ENCODE measurements at places on chromosomes 11 and 22.
A peak's percentile ranks its signal among the peaks of the same experiment; 100 is the strongest.

DNA sequence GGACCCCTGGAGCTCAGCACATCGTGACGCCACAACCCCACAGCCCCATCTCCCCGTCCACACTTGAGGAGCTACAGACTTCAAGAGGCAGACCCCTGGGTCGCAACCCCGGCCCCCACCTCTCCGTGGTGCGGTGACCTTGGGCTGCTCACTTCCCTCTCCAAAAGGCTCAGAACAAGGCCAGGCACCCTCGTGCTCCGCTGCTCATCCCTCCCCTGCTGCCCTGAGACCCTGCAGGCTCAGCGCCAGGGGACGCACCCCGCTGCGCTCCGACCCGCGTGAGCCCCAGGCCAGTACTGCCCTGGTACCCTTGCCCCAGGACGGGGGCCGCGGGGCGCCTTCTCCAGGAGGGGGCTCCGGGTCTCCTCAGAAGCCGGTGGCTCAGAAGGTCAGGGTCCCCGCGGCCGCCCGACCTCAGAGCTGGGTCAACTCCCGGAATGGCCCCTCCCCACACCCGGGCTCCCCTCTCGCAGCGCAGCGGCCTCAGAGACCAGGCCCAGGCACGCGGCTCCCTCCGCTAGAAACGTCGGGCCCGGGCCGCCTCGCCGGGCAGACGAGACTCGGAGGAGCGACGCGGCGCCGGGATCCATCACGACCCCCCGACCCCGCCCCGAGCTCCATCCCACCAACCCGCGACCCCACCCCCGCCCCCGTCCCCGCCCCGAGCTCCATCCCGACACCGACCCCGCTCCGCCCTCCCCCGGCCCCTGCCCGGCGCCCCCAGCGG lies 563 bp downstream of the GATD1 start:
- DNase-seq, result no peak

- DNase-seq, result no peak
Observed at GRCh38 chr11:134126217-134126822, 57.4 kb downstream of the JAM3 start.

- DNase-seq, result no peak
Observed at GRCh38 chr11:130442737-130443136, 5.7 kb upstream of the ADAMTS15 start.

GRCh38 chr11:110907629-110908028 lies 195.4 kb upstream of the ARHGAP20 start:
- DNase-seq, result peak; percentile 62

GRCh38 chr11:71387784-71388636 lies 60.2 kb downstream of the DHCR7 start:
- DNase-seq, result no peak

DNA sequence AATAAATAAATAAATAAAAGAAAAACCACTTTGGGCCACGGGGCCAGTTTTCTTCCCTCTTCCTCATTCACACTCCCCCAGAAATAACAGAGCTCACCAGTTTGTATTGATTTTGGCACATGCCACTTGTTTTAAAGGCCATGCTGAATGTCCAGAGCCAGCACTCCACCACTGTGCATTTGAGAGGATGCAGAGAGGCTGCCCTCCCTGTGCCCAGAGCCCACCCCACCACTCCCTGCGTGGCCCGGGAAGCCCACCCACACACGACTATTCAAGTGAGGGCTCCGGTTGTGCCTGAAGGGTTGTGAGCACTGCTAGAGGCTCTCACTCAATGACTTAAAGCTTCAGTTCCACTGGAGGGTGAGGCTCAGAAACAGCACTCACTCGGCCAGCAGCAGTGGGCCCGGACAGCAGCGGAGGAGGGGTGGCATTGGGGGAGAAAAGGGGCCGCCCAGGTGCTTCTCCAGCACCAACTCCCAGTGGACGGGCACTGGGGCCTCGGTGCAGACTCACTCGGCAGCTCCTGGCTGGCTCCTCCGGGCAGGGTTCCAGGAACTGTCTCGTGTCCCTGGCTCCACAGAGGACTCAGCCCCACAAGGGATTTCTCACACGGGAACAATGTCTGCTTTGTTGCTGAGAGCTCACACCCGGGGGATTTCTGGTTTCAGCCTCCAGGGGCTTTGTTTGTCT lies 112.7 kb downstream of the SHANK2 start:
- no peak for DNase-seq

DNA sequence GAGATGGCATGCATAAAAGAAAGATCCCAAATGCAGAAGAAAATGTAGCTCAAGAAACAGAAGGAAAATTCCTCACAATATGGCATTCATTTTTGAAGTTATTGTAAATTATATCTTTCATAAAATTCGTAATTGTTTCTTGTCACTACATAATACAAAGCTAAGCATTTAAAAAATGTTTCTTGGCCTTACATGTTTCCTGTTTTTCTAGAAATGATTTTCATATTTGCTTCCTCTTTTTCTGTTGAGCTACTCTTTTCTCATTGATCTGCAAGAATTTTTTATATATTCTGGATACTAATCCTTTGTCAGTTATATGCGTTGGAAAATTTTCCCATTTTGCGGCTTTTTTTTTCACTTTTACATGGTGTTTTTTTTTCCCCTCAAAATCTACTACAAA lies 48.0 kb downstream of the ENTHD1 start:
- no peak for DNase-seq

DNA sequence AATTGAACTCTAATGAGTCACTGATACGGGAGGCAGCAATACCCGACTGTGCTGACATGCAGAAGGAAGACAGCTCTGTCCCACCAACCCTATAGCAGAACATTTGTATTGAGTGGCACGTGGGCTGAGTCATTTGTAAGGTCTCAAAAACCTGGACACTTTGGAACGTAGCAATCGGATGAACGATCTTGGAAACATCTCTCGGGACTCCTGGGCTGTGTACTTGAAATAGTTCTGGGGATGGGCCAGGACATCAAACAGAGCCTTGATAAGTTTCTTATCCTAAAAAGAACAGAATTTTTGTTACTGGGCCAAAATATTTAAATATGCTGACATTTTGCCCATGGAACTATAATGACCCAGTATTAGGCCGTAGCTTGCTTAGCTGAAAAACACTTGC lies 17.1 kb upstream of the NRIP3 start:
- no peak for DNase-seq

DNA sequence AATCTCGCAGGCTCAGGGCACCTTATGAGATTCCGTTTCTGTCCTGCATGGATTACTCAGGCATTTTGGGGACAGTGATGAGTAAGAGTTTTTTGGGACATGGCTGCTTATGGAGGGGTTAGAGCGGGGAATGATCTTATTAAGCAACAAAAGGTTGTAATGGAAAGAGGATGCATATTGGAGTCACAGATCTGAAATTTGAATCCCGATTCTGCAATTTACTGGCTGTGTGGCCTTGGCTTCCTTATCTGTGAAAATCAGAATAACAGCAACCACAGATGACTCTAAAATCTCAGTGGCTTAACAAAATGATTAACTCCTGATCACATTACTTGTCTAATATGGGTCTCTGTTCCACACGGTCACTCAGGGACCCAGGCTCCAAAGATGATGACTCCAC lies 5.8 kb downstream of the TSPAN18 start:
- DNase-seq, result no peak

DNA sequence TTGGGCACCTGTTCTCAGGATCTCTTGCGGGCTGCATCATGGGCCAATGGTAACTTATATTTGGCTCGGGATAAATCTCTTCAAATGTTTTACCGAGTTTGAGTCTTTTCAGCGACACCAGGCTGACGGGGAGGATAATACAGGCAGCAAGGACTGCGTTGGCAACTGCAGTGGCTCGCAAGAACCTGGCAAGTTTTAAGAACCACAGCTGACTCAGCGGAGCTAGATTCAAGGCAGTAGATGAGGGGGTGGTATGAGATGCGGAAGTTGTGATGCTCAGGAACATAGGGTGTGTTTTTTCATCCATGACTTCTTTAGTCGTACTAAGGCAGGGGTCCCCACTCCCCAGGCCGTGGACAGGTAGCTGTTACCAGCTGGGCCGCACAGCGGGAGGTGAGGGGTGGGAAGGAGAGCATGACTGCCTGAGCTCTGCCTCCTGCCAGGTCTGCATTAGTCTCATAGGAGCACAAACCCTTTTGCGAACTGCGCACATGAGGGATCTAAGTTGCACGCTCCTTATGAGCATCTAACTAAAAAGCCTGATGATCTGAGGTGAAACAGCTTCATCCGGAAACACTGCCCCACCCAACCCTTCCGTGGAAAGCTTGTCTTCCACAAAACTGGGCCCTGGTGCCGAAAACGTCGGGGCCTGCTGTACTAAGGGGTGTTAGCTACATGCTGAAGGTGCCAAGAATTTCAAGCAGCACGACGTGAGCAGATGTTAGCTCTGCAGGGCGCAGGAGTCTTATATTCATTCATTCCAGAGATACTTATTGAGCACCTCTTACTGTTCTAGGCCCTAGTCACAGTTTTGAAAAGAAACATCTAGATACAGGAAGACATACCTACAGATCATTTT lies 6.4 kb upstream of the JAM3 start:
- DNase-seq, result no peak

DNA sequence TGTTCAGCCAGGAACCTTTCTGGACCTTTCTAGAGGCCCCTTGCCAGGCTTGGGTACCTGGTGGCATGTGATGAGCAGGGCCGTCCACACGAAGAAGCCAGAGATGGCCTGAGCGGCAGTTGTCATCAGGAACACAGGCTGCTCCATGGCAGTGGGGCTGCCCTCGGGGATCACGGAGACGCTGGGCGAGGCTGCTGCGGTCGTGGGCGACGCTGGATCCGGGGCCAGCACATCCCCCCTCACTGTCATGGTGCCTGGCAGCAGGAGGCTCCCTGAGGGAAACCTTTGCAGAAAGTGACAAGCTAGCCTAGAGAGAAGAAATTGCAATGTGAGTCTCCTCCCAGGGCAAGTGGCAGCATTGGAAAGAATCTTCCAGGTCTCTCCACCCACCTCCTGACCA lies 25.1 kb downstream of the TMEM184B start:
- DNase-seq, result no peak

DNA sequence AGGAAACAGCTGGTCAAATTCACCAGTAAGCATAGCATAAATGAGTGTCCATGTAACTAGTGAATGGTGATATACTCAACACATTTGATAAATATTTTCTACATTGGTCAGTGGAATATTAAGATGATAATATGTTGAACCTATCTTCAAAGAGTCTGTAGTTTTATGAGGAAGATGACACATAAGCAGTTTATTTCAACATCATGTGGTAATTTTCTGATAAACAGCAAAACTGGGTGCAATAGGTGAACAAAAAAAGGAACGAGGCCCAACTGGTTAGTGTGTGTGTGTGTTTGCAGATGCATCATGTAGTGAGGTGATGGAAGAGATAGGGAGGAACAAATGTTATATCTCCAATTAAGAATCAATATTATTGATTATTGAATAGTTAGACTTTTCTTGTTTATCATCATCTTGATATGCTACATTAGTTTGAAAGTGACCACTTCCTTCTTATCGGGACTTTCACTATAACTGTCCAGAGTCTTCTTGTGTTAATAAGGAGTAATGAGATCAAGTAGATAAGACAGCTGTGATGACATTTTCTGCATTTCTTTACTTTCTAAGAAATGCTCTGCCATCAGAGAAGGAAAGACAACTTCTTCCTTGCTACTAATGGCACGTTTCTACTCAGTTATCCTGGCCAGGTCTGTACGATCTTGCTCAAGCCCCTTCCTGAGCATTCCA lies 270.7 kb downstream of the ETS1 start:
- no peak for DNase-seq

DNA sequence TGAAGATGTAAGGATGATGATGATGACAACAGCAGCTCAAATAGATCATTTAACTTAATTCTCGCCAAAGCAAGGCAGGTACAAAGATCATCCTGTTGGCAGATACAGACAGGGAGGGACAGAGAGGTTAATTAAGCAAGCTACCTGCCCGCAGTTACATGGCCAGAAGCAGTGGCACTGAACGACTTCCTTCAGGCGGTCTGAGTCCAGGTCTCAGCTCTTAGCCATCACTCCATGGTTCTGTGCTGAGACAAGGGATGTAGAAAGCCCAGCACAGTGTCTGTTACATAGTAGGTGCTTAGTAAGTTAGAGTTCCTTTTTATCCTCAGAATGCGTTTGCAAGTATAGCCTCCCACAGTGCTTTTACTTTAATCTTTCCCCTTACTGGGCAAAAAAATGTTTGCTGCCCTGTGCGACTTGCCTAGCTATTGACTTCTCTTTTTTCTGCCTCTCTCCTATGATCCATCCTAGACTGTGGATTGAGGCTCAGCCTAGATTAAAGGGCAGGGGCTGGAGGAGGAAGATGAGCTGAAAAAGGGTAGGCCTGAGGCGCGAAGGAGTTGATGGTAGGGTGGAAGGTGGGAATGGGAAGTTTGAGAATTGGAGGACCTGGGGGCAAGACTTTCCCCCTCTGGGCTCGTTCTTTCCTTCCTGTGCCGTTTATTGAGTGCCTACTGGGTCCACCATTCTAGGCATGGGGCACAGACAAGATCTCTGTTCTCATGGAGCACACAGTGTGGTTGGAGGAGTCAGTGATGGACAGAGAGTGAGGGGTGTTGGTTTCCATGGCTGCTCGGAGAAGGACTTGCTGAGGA lies 108.2 kb upstream of the OR4B1 start:
- DNase-seq, result no peak

DNA sequence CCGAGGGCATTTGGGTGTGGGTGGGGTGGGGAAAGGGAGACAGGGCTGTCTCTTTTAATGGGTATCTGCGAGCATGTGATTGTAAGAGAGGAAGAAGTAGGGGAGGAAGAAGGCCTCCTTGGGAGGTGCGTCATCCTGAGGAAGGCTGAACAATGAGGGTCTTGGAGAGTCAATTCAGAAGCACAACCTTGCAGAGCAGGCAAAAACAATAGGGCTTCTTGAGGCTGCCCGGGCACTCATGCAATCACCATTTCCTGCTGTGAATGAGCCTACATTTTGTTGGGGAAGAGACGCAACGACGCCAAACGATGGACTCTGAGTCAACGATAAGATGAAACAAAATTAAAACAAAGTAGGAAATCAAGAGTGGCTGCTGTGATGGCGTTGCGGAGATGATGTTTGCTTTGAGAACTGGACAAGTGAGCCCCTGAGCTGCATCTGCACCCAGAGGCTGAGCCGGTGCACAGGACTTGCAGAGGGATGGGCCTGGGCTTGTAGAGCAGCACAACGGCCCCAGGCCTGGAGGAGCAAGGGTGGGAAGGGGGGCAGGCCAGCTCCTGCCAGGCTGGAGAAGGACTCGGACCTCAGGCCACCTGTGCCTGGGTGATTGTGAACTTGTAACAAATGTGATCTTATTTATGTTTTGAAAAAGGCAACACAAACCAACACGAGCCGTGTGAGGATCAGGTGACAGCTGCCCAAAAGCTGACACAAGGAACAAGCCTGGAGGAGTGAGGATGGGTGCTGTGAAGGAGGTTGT lies 92.3 kb upstream of the B3GAT1 start:
- DNase-seq, result no peak

GRCh38 chr11:36019722-36020121 lies 75.9 kb downstream of the LDLRAD3 start:
- DNase-seq, result no peak

GRCh38 chr22:35589071-35589755 lies 27.9 kb downstream of the MB start:
- no peak for DNase-seq

GRCh38 chr22:24416611-24417010 lies 10.8 kb upstream of the ADORA2A start:
- DNase-seq, result no peak

GRCh38 chr11:31687861-31688260 lies 123.3 kb downstream of the PAX6 start:
- DNase-seq, result no peak
